CD4-positive, alpha-beta memory T cell (primary cell): ENCODE measurements at places on chromosomes 13 and 19.

GRCh38 chr13:23871616-23872220 lies 17.5 kb downstream of the MIPEP start:
- DNase-seq: peak; percentile 11

DNA sequence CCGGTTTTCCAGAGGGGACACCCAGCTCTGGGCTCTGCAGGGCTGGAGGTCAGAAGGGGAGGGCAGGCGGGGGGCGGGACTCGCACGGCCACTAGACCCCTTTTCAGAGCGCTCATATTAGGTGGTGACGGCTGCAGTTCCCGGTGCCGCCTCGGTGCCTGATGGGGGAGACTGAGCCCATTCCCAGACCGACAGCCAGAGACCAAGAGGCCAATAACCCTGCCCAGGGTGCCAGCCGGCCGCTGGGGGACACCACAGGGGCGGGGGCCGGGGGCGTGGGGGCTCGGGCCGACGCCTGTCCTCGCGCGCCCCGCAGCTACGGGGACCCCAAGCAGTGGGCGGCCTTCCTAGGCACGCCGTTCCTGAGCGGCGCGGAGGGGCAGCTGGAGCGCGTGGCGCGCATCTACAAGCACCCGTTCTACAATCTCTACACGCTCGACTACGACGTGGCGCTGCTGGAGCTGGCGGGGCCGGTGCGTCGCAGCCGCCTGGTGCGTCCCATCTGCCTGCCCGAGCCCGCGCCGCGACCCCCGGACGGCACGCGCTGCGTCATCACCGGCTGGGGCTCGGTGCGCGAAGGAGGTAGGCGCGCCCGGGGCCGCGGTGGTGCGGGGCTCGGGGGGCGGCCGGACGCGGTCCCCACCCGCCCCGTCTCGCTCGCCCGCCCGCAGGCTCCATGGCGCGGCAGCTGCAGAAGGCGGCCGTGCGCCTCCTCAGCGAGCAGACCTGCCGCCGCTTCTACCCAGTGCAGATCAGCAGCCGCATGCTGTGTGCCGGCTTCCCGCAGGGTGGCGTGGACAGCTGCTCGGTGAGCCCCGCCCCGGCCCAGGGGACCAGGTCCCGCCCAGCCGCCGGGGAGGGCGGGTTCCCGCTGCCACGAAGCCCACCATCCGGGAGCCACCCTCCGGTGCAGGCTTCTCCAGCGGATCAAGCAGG lies 2.4 kb downstream of the TIMM13 start:
- no peak for DNase-seq

DNA sequence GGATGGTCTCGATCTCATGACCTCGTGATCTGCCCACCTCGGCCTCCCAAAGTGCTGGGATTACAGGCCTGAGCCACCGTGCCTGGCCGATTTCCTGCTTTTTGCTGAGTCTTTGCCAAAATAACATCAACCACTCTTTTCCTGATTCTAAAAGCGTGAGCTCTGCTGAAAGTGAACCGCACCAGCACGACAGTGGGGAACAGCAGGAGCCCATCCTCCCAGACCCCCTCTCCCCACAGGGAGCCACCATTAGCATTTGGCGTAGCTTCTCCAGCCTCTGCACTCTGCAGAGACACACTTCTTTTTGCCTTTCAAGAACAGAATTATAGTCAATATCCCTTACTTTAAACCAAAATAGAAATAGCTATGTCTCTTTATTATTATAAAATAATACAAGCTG lies 41.3 kb downstream of the MYH14 start:
- DNase-seq: no peak

GRCh38 chr19:35208121-35208520 lies 20.4 kb downstream of the FAM187B start:
- no peak for DNase-seq

GRCh38 chr13:51832471-51833152 lies 12.4 kb downstream of the TMEM272 start:
- DNase-seq: peak; percentile 72

- DNase-seq: no peak
Observed at GRCh38 chr13:106344342-106344741, 191.1 kb downstream of the EFNB2 start.

GRCh38 chr13:51797664-51798488 lies 6.1 kb downstream of the DHRS12 start:
- peak; percentile 66 for DNase-seq

DNA sequence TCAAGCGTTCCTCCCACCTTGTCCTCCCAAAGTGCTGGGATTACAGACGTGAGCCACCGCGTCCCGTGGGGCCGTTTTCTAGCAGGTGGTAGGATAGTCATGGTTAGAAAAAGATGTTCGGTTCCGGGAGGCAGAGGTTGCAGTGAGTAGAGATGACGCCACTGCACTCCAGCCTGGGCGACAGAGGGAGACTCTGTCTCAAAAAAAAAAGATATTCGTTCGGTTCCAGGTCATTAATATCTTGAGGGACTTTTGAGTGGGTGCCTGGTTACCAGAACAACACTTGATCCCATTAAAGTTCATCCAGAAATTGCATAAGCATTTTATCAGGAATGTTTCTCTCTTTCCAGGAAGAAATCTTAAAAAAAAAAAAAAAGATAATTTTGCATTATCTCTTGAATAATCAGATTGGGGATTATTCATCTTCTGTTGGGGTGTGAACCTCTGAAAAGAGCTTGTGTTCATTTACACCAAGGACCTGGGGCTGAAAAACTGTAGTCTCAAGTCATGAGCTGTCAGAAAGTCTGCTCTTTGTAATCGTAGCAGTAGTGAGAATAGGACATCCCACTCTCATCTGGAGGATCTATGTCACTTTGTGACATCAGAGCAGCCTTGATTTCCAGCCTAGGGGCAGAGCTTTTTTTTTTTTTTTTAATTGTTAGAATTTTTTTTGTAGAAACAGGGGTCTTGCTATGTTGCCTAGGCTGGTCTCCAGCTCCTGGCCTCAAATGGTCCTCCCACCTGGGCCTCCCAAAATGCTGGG lies 1.0 kb upstream of the ETHE1 start:
- DNase-seq: no peak

GRCh38 chr13:72313546-72313945 lies 413.9 kb downstream of the MZT1 start:
- no peak for DNase-seq

DNA sequence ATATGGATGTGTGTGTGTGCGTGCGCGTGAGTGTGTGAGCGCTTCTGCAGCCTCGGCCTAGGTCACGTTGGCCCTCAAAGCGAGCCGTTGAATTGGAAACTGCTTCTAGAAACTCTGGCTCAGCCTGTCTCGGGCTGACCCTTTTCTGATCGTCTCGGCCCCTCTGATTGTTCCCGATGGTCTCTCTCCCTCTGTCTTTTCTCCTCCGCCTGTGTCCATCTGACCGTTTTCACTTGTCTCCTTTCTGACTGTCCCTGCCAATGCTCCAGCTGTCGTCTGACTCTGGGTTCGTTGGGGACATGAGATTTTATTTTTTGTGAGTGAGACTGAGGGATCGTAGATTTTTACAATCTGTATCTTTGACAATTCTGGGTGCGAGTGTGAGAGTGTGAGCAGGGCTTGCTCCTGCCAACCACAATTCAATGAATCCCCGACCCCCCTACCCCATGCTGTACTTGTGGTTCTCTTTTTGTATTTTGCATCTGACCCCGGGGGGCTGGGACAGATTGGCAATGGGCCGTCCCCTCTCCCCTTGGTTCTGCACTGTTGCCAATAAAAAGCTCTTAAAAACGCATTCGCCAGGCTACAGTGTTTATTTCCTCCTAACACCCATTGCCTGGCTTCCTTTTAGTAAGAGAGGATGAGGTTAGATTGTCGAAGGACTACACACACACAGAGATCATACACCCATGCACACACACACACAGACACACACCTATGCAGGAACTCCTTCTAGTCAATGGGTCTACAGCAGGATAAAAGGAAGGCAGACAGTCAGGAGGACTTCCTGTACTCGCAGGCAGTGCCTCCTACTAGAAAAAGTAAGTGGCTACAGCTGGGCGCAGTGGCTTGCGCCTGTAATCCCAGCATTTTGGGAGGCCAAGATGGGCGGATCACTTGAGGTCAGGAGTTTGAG lies 7.1 kb downstream of the FOSB start:
- peak; percentile 35 for DNase-seq

GRCh38 chr13:67620665-67621064 lies 390.5 kb upstream of the PCDH9 start:
- no peak for DNase-seq

GRCh38 chr19:52536448-52536800 lies 9.0 kb downstream of the ZNF808 start:
- peak; percentile 53 for DNase-seq

DNA sequence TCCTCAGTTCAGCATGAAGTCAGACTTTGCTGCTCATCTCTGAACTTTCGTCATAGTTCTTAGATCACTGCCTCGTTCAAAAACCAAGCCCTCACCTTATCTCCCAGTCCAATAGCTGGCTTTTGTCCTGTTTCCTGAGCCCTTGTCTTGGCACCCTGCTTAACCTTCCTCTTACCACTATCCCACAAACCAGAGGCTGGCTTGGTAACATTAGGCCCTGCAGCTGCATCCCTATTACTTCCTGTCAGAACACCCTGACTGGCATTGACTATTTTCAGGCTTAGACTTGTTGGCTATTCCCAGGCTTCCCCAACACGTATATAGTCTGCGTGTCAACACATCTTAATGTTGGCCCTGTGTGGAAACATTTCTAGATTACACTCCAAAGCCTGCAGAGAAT lies 172.4 kb downstream of the VWA8 start:
- no peak for DNase-seq

GRCh38 chr13:35164324-35164932 lies 222.4 kb downstream of the NBEA start:
- DNase-seq: peak; percentile 22

- DNase-seq: no peak
Observed at GRCh38 chr19:38649305-38650171, 2.1 kb downstream of the ACTN4 start.
